ENCODE measurements at places on chromosomes 16 and 17. TPM values are rescaled to one million over a fixed set of nuclear protein-coding genes. Genes with fewer than 3 reads are reported as not detected.

- no peak for DNase-seq
- H3K4me1 ChIP-seq: peaks cover 4% of the 10 kb centered on the region
- H3K27me3 ChIP-seq: no peaks in the 10 kb centered on the region
- no peak overlapping the region for H3K27ac ChIP-seq
- no peak overlapping the region for H3K4me3 ChIP-seq
- no peaks in the 10 kb centered on the region for H3K36me3 ChIP-seq
These were observed 12.6 kb upstream of the SLC12A3 start for GRCh38 chr16:56852401-56852730.

The DNAH2 gene
- not detected for total RNA-seq

- DNase-seq: no peak
- H3K27ac ChIP-seq: no peak overlapping the region
- H3K4me3 ChIP-seq: no peak overlapping the region
These were observed 154.0 kb upstream of the SDK2 start for GRCh38 chr17:73798111-73798748.

The DPEP2 gene
- total RNA-seq: 51.2 TPM

- H3K27ac ChIP-seq: no peak within 1 kb of the TSS
- DNase-seq: no peak
- H3K4me1 ChIP-seq: peaks cover 33% of the 10 kb centered on the region
- H3K4me3 ChIP-seq: peak within 1 kb of the TSS; percentile 85
- peaks cover 68% of the 10 kb centered on the region for H3K27me3 ChIP-seq
These were observed at the start of gene IRX3 for GRCh38 chr16:54286366-54287130. TSS of gene IRX3 (minus strand) at chr16:54286787. CDS start at chr16:54286050, 737 bp downstream.

The HNF1B gene
- total RNA-seq: not detected

- DNase-seq: no peak
- no peak overlapping the region for H3K27ac ChIP-seq
- H3K4me3 ChIP-seq: no peak overlapping the region
- H3K27me3 ChIP-seq: peaks cover 14% of the 10 kb centered on the region
These were observed 184.8 kb upstream of the CIBAR2 start for GRCh38 chr16:85296859-85297660.

- H3K4me3 ChIP-seq: no peak overlapping the region
- H3K27ac ChIP-seq: no peak overlapping the region
- H3K27me3 ChIP-seq: no peaks in the 10 kb centered on the region
- DNase-seq: no peak
- H3K4me1 ChIP-seq: peaks cover 15% of the 10 kb centered on the region
These were observed 111.7 kb upstream of the CHMP6 start for GRCh38 chr17:80879723-80880647.

DNA sequence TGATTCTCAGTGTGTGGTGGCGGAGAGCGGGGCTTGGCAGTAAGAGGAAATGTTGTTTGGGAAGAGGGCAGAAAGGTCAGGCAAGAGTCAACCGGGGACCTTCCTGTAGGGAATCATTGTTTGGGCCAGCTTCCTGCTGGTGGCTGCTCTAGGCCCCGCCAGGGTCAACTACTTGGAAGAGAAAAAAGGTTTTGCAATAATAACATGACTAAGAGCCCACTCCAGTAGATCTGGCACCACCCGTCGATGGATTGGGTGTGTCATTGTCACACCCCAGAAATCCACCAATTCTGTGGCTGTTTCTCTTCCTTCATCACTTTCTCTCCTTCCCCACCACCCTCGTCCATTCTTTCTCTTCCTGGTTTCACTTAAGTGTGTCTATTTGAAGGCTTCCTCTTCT lies 4.2 kb upstream of the KRT24 start:
- no peak for DNase-seq
- no peaks in the 10 kb centered on the region for H3K4me1 ChIP-seq
- peaks cover 50% of the 10 kb centered on the region for H3K27me3 ChIP-seq
- no peak overlapping the region for H3K4me3 ChIP-seq
- no peaks in the 10 kb centered on the region for H3K36me3 ChIP-seq

DNA sequence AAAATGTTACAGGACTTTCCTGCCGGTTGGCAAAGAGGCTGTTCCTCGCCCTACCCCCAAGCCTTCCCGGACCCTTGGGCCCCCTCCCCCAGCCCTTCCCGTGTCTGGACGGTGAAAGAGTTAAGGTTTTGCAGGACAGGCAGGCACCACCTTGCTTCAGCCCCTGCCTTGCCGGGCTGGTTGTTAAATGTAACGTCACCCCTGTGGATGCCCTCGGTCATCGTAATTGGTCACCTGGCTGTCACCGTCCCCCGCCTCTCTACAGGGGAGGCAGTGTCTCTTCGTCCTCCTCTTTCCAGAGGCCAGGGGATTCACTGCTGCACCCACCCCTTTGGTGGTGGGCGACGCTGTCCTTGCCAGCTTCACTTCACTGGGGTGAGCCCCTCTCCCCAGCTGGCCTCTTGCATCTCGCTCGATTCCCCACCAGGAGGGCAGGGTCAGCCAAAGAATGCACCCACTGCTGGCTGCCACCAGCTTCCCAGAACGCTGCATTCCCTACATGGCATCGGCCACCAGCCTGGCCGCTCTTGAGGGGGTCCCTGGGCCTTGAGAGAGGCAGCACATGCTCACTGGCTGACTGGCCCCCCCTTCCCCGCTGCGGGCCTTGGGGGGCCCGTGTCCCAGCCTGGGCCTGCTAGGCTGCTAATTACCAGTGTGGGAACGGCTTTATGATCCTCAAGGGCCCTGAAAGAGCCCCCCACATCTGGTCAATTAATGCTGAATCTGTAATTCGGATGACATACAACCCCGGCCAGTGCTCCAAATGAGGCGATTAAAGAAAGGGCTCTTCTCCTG lies 25.2 kb upstream of the GSE1 start:
- H3K27ac ChIP-seq: no peak overlapping the region
- no peaks in the 10 kb centered on the region for H3K36me3 ChIP-seq
- no peak for DNase-seq
- H3K4me1 ChIP-seq: peaks cover 2% of the 10 kb centered on the region
- H3K27me3 ChIP-seq: no peaks in the 10 kb centered on the region

DNA sequence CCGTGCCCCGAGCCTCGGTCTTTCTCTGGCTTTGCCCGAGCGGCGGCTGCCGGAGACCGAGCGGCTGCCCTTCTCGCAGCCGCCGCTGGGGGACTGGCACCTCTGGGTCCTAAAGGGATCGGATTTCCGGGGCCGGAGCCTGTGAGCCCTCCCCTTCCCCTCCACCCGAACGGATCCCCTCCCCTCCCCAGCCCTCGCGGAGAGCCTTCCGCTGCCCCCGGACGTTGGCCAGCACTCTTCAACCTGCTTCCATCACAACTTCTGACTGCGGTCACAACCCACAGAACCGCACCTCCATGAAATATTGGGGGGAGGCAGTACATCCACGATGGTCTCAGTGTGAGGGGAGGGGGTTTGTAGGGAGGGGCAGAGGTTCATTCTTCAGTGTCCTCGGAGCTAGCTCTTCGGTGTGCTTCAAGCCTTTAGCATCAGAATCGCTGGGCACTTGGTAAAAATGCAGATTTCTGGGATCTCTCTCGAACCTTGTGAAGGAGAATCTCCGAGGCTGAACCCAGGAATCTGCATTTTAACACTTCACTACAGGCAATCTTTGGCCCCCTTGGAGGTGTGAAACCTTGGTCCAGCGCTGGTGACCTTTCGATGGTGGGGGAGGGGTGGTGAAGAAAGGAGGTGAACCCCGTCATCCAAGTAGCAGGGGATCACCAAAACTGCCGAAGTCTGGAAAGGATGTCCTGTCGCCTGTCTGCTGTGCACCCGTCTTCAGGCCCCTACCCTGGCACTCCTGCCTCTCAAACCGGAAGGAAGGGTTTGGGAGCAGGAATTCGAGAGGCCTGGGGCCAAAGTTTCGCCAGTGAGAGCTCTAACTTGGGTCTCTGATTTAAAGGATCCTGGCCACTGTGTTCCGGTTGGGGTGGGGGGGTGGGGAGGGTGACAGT lies 812 bp upstream of the PPP1R9B start:
- peak; percentile 79 for DNase-seq
- peaks cover 23% of the 10 kb centered on the region for H3K4me1 ChIP-seq
- peaks cover 6% of the 10 kb centered on the region for H3K36me3 ChIP-seq
- peak overlapping the region; percentile 84 for H3K27ac ChIP-seq
- peak overlapping the region; percentile 98 for H3K4me3 ChIP-seq
- H3K27me3 ChIP-seq: no peaks in the 10 kb centered on the region

DNA sequence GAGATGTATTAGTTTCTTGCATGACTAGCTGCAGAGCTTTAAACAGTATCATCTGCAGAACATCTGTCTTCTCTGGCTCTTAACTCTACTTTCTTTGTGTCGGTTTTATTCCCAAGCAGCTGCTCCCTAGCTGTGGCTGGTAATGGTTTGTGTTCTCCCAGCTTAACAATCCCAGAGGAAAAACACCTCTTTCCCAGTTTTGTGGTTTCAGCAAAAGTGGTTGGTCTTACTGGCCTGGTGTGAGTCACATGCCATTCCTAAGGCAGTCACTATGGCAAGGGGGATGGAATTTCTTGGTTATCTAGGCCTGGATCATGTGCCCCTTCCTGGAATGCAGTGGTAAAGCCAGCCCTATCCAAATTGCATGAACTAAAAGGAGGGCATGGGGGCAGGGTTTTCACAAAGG lies 27.5 kb downstream of the OMG start:
- no peak for DNase-seq
- H3K27ac ChIP-seq: no peak overlapping the region
- H3K36me3 ChIP-seq: peaks cover 9% of the 10 kb centered on the region
- no peaks in the 10 kb centered on the region for H3K27me3 ChIP-seq
- peaks cover 9% of the 10 kb centered on the region for H3K4me1 ChIP-seq
- no peak overlapping the region for H3K4me3 ChIP-seq

The PRR29 gene
- total RNA-seq: 1.7 TPM

GRCh38 chr17:66481271-66481670 lies 178.9 kb downstream of the PRKCA start:
- peaks cover 2% of the 10 kb centered on the region for H3K36me3 ChIP-seq
- no peak for DNase-seq
- H3K4me1 ChIP-seq: peaks cover 13% of the 10 kb centered on the region
- no peak overlapping the region for H3K4me3 ChIP-seq
- no peaks in the 10 kb centered on the region for H3K27me3 ChIP-seq

DNA sequence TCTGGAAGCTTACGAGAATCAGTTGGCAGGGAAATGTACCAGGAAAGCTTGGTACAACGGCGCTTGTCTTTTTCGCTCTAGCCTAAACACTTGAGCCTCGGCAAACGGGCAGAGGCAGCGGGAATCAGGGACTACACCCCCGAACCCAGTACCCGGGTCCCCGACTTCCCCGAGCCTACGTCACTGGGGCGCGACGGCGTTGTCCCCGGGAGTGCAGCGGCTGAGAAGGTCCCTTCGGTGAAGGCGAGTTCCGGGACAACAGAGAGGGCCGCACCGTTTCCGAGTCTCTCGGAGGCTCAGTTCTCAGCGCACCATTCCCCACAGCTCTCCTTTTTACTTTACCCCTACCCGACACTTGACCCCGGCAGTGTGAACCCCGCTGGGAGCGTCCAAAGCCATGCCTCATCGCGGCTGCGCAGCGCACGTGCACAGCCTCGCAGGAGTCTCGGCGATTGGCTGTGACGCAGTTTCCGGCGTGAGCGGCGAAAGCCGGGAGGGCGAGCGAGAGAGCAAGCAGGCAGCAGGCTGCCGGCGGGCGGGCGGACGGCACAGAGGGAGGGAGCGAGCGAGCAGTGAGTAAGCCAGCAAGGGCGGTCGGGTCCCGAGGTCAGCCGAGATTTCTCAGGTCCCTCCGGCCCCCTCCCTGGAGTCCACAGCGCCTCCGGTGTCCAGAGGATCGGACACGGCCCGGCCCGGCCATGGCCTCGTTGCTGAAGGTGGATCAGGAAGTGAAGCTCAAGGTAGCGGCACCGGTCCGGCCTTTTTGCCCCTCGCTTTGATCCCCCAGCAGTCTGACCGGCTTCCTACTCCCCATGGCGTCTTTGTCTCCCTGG lies at the start of gene PSME3:
TSS of gene PSME3 (plus strand) at position 464 of the 833 bp plus-strand sequence. CDS start at position 699, 235 bp downstream.
- peaks cover 29% of the 10 kb centered on the region for H3K4me1 ChIP-seq
- H3K36me3 ChIP-seq: peaks cover 9% of the 10 kb centered on the region
- peak within 1 kb of the TSS; percentile 95 for H3K4me3 ChIP-seq
- DNase-seq: peak; percentile 81

DNA sequence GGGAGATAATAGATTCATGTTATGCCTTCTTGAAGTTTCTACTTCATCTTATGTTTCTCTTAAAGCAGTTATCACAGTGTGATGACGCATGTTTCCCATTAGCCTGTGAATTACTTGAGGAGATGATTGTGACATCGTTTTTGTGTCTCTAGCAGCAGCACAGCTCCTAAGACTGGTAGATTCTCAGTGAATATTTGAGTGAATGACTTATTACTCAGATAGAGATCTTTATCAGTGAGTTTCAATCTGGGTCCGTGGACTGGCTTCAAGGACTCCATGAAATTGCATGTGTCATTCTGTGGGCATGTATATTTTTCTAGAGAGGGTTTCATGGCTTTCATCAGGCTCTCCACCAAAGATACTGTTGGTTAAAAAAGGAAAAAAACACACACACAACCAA lies 29.9 kb downstream of the YPEL2 start:
- H3K27me3 ChIP-seq: no peaks in the 10 kb centered on the region
- H3K36me3 ChIP-seq: peaks cover 6% of the 10 kb centered on the region
- H3K4me3 ChIP-seq: peak overlapping the region; percentile 80

DNA sequence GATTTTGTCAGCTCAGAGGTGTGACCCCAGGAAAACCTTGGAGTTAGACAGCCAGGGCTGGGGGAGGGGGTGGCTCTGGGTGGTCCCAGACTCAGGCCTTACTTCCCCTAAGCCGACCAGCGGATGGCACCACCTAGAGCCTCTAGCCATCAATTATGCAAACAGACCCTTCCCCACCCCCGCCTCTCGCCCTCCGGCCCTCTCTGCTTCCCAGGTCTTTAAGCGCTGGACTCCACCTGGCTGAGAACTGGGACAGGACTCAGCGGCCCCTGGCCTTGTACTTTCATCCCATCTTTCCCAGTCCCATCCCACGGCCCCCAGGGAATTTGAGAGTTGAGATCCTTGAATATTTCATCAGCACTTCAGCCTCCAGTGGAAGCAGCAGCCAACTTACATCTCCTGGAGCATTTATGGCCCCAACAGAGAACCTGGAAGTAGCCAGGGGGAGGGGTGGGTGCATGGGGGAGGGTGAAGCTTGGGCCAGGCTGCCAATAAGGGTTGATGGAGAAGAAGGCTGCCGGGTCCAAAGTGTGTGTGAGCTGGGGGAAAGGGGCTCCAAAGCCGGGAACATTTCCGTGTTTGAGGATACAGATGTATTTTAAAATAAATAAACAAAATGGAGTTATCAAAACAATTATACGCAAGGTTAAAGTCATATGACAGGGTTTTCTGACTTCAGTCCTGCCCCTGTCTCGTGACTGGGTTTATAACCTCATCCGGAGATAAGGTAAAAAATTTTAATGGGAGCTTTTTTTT lies 7.5 kb upstream of the JUP start:
- no peaks in the 10 kb centered on the region for H3K36me3 ChIP-seq
- no peak for DNase-seq
- no peak overlapping the region for H3K4me3 ChIP-seq
- H3K27ac ChIP-seq: no peak overlapping the region
- peaks cover 5% of the 10 kb centered on the region for H3K4me1 ChIP-seq
- no peaks in the 10 kb centered on the region for H3K27me3 ChIP-seq

- no peaks in the 10 kb centered on the region for H3K36me3 ChIP-seq
- H3K4me1 ChIP-seq: no peaks in the 10 kb centered on the region
- no peak overlapping the region for H3K27ac ChIP-seq
- H3K4me3 ChIP-seq: no peak overlapping the region
- peaks cover 45% of the 10 kb centered on the region for H3K27me3 ChIP-seq
These were observed 57.0 kb downstream of the HS3ST3A1 start for GRCh38 chr17:13544765-13545164.

The TRPV3 gene
- 0.55 TPM for total RNA-seq

The HSPB9 gene
- total RNA-seq: not detected

Measured in T-helper 17 cell (primary cell).